NT2/D1 (cell line): ENCODE measurements at places on chromosomes 6 and 20.
A peak's percentile ranks its signal among the peaks of the same experiment; 100 is the strongest.

GRCh38 chr20:30811885-30812671, 445.4 kb upstream of the DEFB115 start:
- DNase-seq, result no peak

DNA sequence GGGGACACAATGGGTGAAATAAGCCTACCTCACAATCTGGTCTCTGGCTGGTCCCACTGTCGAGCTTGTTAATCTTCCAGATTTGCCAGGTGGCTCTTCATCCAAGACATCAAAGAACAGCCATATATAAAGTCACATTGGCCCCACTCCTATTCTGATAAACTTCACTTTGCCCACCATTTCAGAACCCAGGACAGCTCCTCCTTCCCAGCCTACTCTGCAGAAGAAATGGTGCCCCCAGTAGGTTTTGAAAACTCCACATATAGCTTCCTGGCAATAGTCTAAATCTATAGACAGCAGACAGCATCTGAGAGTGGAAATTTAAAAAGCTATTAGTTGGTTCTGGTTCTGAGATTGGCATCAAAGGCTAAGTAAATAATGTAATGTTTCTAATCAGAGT, 143.1 kb upstream of the PCSK2 start:
- peak; percentile 3 for DNase-seq

DNA sequence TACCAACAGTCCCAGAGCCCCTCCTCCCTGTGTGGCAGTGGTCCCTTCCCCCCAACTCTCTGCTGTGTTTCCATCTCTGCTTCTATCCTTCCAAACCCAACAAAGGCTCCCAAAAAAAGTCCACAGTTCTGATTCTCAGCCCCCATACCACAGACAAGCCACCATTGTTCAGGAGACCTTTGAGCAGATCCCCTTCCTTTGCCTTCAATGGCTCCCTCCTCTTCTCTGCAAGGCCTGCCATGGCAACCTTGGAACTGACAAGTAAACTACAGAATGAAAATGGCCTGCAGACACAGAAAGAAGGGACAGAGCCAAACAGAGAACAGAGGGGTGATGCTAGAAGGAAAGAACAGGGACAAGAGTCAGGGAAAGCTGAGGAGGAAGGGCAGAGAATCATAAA, 23.2 kb downstream of the OR2H2 start:
- DNase-seq, result no peak

GRCh38 chr6:44655412-44656342, 268.2 kb downstream of the CDC5L start:
- peak; percentile 63 for DNase-seq

- no peak for DNase-seq
Observed at GRCh38 chr6:80541181-80541580, 434.7 kb downstream of the BCKDHB start.

DNA sequence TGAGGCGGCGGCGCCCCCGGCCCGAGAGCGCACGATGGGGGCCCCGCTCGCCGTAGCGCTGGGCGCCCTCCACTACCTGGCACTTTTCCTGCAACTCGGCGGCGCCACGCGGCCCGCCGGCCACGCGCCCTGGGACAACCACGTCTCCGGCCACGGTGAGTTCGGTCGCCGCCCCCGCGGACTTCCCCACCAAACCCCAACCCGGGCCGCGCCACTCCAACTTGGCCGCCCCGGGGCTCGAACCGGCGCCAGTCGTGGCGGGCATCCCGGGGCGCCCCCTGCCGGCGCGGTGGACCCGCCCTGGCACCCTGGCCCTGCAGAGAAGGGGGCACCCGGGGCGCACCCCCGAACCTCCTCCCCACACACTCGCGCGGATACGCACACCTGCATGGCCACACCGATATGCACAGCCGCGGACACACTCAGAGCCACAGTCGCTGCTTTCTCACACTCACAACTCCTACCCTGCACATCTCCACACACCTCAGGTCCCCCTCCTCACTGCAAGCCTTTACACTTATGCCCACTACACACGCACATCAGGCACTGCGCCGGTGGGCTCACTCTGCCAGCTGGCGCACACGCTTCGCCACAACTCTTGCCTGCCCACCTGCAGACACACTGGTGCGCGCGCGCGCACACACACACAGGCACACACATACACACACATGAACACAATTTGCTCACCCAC, 535 bp downstream of the VSTM2L start:
- DNase-seq, result no peak

DNA sequence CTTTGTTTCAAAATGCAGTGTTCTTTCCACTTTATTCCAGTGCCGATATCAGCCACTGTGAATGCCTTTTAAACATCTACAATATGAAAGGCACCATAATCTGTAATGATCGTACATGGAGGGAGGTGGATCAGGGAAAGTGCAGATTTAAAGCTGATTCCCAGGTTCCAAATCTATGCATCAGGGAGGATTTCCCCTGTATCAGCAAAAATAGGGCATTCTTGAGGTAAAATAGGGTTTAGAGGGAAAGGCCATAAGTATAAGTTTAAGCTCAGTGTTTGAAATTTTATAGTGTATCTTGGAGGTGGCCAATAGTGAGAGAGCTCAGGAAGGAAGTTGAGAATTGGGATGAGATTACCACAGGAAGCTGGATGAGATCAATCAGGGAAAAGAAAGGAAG, 289.7 kb upstream of the ID4 start:
- no peak for DNase-seq

DNA sequence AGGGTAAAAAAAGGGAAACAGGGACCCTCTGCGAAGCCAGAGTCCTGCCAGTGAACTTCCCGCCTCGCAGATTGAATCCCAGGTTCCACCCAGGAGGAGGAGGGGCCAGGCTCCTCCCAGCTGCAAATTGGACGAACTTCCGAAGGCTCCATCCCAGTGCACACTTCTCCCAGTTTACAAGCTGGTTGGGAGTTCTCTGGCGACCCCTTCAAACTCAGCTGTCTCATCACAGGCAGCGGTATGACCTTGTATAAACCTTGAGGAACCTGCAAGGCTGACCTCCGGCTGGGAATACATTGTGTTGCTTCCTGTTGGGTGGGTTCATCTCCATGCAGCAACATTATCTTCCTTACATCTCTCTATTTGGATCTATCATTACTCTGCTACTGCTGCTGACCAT, 962.7 kb downstream of the GRIK2 start:
- no peak for DNase-seq

DNA sequence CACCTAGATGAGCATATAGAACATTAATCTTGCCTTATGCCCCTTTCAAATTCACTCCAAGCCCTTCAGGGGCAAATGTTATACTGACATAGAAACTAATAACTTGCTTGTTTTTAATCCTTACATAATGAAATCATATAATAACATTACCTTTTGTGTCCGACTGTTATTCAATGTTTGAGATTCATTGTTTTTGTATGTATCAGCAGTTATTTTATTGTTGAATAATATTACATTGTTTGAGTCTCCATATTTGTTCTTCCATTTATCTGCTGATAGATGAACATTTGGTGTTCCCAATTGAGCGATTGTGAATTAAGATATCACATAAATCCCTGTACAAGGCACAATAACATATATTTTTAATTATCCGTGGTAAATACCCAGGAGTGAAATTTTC, 6.0 kb downstream of the SEMG1 start:
- no peak for DNase-seq

GRCh38 chr6:103874575-103874974, 985.1 kb downstream of the HACE1 start:
- no peak for DNase-seq

DNA sequence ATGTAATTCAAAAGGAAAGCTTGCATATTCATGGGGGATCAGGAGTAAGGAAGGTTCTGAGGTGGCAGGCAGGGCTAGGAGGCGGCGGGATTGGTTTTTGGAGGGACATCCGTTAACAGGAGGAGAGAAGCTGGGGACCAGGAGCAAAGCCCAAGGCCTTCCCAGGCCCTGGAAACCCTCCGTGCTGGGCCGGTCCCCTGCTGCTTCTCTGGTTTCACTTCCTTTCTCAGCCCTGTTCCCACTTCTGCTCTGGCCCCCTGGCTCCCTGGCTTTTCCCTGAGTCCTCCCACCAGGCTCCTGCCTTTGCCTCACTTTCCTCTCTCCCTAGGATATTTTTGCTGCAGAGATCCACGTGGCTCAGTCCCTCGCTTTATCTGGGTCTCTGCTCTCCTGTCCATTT, 26.4 kb upstream of the SALL4 start:
- peak; percentile 20 for DNase-seq

DNA sequence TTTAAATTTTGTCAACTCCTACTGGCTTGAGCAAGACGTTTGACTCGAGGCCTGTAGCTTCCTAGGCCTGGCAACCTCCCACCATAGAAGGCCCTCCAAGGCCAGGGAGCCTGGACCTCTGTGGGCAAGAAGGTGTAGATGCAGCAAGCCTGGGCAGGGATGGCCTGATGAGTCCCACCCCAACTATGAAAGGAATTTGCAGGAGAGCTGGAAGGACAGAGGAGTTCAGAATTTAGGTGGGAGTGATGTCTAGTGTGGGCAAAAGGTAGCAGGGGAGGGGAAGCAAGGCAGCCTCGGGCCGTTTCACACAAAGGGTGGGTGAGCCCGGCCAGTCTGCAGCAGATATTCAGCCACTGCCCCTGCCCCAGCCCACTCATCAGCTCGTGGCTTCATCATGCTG, 245.2 kb downstream of the CDH26 start:
- no peak for DNase-seq

DNA sequence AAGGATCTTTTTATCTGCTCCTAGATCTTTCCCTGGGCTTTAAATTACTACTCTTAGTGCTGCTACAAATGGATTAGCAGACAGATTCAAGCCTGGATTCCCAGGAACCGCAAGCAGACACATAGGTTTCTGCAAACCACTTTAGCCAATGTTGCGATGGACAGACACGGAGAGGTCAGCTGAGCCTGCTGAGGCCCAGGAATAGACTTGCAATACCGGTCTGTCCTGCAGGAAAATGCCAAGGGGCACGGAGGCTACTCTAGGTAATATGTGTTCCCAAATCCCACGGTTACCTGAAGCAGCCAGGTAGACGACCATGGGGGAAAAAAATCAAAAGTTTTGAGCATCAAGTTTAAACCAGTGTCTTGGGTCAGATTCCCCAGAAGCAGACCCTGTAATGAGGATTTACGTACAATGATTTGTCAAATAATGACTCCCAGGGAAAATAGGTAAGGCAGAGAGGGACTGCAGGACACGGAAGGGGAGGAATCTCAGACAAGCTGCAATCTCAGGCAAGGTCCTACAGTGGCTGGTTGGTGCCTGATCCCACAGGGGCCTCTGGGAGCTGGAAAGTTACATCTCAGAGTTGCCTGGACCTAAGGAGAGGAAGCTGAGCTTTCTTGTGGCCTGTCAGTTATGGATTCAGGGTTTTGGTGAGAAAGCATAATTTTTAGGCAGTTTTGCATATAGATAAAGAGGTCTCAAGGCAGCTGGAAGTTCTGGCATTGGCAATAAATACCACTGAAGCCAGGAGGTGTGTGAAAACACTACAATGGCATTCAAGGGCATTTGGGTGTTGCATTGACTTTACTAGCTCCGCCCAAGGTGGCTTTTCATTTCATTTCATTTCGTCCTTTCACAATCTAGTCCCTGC, 12.5 kb downstream of the OTOR start:
- DNase-seq, result no peak

DNA sequence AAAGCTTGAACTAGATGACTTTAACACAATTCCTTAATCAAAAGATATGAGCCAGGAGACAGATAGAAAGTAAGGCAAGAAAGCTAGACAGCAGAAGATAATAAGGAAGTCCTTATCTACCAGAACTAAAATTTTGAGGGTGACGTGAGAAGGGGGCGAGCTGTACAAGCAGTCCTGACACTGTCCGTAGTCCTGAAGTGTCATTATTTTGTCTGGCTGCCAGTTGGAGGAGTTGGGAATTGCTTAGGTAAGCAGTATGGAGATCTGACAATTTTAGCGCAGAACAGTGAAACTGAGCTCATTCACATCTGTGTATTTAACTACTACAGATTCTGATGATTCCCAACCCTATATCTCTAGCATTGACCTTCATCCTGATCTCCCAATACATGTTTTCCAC, 25.8 kb upstream of the CEP85L start:
- no peak for DNase-seq

DNA sequence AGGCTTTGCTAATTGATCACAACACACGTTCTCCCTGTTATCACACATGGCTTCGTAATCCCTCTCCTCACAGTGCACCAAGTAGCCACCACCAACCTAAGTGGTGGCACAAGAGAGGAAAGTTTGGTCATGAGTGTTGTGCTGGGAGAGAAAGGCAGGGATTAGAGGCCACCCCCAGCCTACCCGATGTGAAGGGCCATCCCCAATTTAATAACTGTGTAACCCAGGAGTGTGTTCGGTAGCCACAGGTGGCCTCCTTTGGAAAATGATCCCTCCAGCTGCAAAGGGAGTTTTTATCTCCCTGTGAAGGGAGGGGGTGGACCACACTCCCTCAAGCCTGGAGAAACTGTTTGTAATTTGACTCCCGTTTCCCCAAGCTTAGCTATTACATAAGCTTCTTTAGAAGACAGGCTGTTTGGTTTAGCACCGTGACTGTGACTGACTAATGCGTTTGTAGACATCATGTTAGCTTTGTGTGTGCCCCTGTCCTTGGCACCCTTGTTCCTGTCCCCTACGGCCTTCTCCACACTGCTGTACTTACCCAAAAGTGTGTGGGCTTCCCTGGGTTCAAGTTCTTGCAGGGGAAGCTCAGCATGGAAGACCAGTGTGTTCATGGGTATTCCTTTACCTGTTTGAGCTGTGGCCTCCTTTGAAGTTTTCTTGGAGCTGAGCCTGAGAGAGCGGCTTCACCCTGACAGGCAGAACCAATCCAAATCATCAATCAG, 20.6 kb downstream of the PPP1R16B start:
- no peak for DNase-seq

DNA sequence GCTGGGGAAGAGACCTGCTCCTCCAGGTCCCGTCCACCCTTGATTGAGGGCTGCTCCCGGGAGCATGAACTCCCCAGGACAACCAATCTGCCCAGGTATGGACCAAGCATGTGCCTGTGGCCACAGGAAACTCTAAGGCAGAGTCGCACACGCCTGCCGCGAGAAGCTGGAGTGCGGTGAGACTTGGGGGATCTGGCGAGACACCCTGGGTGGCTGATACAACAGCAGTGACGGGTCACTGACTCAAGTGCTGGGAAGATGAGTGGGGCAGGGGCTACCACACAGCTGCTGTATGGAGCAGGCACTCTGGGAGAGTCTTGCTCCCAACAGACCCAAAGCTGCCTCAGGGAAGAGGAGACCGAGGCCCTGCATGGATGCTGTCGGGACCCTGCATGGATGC, 40.1 kb downstream of the BFSP1 start:
- DNase-seq, result no peak

DNA sequence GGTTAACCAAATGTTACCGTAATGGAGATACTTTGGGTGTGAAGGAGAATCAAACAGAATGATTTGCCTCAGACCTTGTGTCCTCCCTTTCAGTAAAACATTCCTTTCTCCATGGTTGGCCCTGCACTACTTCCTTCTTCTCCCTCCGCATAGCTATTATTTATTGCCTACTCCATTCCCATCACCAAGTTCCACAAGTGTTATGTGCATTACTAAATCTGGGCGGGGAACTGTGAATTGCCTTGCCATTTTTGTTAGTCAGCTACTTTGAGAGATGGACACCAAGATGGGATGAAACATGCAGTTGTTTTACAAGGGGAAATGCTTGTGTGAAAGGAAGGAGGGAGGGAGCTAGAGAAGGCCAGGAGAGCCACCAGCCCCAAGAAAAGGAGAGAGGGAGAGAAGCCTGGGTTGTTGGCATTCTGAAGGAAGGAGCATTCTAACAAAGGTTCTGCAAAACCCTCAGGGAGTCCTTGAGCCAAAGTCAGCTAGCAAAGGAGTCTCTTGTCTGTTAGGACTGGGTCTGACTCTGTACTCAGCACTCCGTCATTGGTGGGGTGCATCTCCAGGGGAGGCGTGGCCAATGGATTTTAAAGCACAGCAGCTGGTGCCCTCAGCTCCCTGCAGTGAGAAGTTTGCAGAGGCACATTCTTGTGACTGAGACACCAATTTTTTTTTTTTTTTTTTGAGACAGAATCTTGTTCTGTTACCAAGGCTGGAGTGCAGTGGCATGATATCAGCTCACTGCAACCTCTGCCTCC, 83.6 kb upstream of the CHD6 start:
- peak; percentile 64 for DNase-seq
